ENCODE measurements at places on chromosomes 6 and 20. TPM values are rescaled to one million over a fixed set of nuclear protein-coding genes. Genes with fewer than 3 reads are reported as not detected.

Gene SNAP25
- not detected for total RNA-seq

Gene EPPIN
- total RNA-seq = not detected

Gene MDFI
- not detected for total RNA-seq

Gene GATA5
- total RNA-seq = not detected

Gene TREM1
- 0.55 TPM for total RNA-seq

Gene FRK
- 0.46 TPM for total RNA-seq

Gene GPR6
- not detected for total RNA-seq

Gene SFTA2
- not detected for total RNA-seq

Gene NELFE
- 76.1 TPM for total RNA-seq

Gene RBM24
- total RNA-seq = not detected

Gene WFDC2
- 0.46 TPM for total RNA-seq

Gene IYD
- total RNA-seq = not detected

GRCh38 chr20:52965819-52966218, 6.3 kb upstream of the TSHZ2 start:
- no peak for DNase-seq

GRCh38 chr20:19310541-19310940, 98.1 kb downstream of the SLC24A3 start:
- no peak for DNase-seq

GRCh38 chr20:34015401-34016335, 22.0 kb downstream of the RALY start:
- no peak for DNase-seq

DNA sequence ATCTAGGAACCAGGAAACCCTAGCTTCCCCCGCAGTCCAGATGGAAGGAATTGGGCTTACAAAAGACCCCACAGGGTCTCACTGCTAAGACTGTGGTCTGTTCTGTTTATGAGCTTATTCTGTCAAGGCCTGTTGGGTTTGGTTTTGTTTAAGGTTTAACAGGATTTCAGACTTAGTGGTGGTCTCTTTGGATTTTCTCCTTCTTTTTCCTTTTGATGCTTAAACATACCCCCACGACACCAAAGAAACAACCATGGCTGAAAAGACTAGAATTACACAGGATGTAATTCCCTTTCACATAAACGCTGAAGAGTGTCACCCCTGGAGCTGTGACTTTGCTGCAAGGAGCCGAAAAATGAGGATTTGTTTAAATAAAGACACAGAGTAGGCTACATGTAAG, 408.6 kb downstream of the PREX1 start:
- DNase-seq = no peak

- DNase-seq = no peak
Measured at GRCh38 chr20:19996222-19996621, 20.9 kb upstream of the NAA20 start.

GRCh38 chr6:36633915-36634314, 39.8 kb downstream of the SRSF3 start:
- no peak for DNase-seq

DNA sequence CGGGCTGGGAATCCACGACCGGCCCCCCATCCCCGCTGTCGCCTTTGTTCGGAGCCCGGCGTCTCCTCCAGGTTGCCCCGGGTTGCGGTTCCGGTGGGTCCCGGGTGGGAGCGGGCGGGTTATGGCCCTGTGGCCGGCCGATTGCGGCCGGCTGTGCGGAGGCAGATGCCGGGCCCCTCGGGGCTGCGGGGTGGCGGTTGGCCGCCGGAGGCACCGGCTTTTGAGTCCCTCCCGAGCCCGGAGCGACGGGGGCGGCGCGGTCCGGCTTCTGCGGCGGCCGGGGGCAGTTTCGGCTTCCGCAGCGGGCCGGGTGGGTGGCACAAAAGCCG, 431 bp downstream of the LOC128125822 start:
- no peak for DNase-seq

DNA sequence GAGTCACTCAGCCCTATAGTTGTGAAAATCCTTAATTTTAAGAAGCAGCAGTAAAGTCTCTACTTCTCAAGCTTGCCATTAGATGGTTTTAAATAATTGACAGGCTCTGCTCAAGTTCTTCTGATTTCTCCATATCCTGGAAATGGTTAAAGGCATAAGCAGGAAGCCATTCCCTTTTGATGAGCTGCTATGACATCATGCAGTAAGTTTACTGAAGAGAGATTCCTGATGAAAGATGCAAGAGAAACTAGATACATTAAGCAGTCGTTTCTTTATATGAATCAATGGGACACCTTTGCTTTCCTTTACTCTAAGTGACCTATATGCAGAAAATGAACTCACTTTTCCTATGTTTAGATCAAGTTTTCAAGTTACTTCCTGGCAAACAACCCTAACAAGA, 9.8 kb downstream of the POPDC3 start:
- DNase-seq = no peak

DNA sequence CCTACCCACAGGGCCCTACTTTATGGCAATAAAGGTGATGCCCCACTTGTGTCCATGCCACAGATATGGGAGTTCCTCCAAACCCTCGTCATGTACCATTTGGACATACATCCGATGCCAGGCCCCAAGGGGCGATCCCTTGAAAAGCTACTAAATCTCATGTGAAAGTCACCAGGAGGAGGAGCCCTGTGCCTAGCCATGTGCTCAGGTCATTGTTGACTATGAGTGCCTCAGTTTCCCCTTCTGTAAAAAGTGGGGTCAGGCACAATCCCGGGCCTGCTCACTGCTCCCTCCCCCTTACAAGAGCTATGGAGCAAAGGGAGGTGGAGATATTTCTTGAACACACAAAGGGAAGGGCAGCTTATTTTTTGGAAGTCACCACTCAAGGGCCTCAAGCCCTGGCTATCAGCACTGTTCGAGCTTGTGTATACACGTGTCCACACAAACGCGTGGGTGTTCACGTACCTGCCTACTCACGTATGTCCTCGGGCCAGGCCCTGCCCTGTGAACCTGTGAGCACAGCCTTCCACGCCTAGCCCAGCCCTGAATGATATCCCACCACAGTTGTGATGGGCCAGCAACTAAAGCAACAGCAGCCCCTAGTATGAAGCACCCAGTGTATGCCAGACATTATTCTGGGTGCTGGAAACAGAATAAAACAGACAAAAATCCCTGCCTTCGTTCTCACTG, 1.9 kb downstream of the ACTL10 start:
- no peak for DNase-seq

- no peak for DNase-seq
Measured at GRCh38 chr6:37731371-37731770, 33.7 kb upstream of the MDGA1 start.

GRCh38 chr6:156906451-156906850, 129.3 kb downstream of the ARID1B start:
- no peak for DNase-seq

- no peak for DNase-seq
Measured at GRCh38 chr20:11844691-11845090, 73.0 kb upstream of the BTBD3 start.

DNA sequence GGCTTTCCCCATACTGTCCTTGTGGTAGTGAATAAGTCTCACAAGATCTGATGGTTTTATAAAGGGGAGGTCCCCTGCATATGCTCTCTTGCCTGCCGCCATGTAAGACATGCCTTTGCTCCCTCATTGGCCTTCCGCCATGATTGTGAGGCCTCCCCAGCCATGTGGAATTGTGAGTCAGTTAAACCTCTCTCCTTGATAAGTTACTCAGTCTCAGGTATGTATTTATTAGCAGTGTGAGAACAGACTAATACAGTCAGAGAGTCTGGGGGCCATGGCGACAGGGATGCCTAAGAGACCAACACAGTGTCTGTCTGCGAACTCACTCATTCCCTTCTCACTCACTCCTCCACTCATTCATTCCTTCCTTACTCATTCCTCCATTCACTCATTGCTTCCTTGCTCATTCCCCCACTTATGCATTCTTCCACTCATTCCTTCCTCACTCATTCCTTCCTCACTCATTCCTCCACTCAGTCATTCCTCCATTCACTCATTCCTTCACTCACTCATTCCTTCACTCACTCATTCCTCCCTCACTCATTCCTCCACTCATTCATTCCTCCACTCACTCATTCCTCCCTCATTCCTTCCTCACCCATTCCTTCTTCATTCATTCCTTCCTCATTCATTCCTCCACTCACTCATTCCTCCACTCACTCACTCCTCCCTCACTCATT, 137.5 kb upstream of the AGPAT4 start:
- no peak for DNase-seq

- DNase-seq = no peak
Measured at GRCh38 chr6:18488004-18488403, 100.9 kb downstream of the RNF144B start.

DNA sequence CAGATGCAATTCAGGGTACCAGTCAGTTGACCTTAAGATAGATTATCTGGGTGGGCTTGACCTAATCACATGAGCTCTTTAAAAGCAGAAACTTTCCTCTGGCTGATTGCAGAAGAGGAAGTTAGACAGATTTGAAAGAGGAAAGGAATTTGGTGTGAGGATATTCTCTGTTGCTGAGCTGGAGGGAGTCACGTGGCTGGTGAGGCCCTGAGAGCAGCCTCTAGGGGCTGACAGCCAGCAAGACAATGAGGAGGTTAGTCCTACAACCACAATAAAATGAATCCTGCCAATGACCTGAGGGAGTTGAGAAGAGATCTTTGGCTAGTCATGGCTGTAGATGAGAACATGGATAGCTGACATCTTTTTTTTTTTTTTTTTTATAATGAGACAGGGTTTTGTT, 87.0 kb upstream of the B3GAT2 start:
- no peak for DNase-seq

- no peak for DNase-seq
Measured at GRCh38 chr20:21685981-21686380, 19.5 kb upstream of the PAX1 start.

- DNase-seq = no peak
Measured at GRCh38 chr6:1904466-1904799, 294.7 kb downstream of the FOXC1 start.

GRCh38 chr6:97040355-97040860, 115.9 kb downstream of the KLHL32 start:
- DNase-seq = no peak

GRCh38 chr6:79430913-79431536, 106.2 kb downstream of the LCA5 start:
- DNase-seq = no peak

Data from OCI-LY7 (cell line).